ENCODE measurements at places on chromosomes 2 and 18. TPM values are rescaled to one million over a fixed set of nuclear protein-coding genes. Genes with fewer than 3 reads are reported as not detected.
A peak's percentile ranks its signal among the peaks of the same experiment; 100 is the strongest.

DNA sequence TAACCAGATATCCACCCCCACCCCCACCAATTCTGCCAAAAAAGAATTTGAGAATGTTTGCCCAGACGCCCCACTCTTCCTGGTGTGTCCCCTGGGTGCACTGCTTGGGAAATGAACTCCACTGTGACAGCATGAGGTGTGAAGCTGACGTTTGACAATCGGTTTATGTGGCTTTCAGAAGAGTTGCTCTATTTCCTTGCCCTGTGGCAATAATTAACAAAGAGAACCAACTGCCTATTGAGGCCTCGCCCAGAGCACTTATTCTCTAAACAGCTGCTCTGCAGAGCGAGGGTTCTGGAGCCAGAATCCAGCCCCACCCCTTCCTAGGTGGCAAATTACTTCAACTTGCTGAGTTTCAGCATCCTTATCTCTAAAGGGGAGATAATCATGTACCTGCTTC is 115.8 kb upstream of the SIX3 start:
- no peak for DNase-seq

The IL36A gene
- not detected for polyA plus RNA-seq

DNA sequence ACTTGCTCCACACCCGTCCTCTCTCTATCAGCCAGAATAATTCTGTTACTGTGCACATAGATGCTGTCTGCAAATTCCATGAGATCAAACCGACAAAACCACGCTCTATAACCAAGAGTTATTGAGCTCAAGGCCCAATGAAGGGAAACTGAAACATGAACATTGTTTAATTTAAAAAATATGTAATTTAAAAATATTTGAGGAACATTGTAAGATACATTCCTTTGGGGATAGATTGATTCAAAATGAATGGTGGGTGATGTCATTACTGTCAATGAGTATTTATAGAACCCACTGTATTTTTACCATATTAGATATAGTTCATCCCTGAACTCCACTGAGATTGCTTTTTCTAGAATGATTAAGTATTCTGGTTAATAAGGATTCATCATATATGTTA is 50.4 kb downstream of the NCKAP5 start:
- DNase-seq, result no peak

DNA sequence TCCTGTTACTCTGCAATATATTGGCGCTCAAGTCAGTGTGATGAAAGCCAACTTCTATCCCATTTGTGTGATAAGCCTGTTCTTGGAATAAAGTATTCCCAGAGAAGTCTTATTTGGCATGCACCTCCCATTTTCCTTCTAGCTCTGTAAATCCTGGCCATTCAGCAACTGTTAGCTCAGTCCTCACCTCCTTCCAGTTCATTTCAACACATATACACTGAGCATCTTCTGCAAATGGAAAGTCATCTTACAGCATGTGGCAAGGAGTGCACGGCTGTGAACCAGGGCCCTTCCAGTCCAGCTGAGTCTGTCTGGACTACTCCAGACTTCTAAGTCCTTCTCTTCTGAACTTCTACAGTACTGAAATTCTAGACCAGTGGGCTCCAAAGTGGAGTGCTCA is 53.1 kb downstream of the SPATS2L start:
- no peak for DNase-seq

The TUBA4B gene
- polyA plus RNA-seq, result 0.75 TPM

- DNase-seq, result no peak
Measured at GRCh38 chr18:50065039-50065438, 129.9 kb downstream of the MYO5B start.

DNA sequence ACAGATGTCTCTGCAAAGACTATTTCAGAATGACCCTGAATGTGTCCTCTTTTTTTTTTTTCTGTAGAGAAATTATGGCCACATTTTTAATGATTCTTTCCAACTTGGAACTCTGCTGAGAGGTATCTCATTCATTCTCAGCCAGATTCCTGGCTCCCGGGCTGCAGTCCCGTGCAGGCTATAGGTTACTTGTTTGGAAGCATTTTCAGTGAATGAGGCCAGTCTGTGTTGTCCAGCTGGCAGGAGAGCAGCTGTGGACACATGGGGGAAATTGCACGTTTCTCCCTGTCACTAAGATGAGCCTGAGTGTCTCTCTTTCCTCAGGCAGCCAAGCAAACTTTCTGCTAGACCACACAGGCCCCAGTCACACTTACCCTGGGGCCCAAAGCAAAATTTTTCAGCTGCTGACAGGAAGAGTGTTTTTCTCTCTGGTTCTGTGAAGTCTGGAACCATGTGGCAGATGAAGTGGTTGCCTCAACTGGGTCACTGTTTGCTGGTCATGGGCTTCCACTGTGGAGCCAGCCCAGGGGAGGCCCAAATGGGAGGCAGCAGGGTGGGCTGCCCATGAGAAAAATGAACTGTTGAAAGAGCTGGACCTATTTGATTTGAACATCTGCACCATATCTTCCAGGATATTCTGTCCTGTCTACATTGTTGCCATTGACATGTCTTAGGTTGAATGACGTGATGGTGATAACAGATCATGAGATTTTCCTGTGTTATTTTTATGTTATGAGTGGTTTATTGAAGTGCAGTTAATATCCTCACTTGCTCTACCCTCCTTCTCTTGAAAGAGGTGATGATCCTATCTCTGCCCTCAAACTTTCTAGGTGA is 431.2 kb downstream of the LPIN1 start:
- peak; percentile 61 for DNase-seq

The AQP12A gene
- polyA plus RNA-seq, result not detected

DNA sequence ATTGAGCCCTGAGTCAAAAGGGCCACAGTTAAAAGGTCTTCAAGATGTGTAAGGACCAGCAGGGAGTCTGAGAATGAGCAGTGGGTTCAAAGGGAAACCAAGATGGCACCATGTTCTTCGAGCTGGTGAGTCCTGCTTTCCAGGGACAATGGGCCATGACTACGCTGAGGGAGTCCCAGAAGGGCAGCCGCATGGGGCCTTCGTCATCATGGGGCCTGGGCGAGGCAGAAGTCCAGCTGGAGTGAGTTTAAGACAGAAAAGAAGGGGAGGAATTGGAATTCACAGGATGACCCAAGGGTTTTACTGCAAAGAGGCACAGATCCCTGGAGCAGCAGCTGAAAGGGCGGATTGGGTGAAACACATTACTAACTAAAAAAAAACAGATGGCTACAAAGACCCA is 340.8 kb upstream of the MYT1L start:
- no peak for DNase-seq

DNA sequence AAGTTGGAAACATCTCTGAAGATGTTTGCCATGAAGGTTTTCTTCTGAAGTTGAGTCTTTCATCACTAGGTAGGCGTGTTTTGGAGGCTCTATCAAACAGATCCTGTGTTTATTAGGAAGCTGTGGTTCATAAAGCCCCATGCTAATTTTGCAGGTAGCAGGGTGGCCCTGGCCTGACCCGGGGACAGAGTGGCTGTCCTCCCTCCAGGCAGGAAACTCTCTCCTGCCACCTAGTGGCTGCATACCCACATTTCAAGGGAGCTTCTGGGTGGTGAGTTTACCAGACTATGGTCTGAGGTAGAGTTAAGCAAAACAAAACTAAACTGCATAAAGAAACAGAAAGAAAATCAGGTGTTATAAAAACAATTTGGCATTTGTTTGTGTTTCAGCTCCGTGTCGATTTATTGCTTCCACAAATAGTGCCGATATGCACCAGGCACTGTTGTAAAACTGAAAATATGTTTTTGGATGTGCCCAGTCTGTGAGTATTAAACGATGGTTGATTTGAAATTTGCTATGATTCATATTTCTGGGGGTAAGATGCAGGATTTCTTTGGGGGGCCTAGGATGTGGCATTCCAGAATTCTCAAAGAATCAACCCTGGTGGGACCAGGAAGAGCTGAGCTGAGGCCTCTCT is 26.0 kb upstream of the IL37 start:
- DNase-seq, result no peak

GRCh38 chr2:124318913-124319312 is 293.8 kb downstream of the CNTNAP5 start:
- DNase-seq, result no peak

The KATNAL2 gene
- polyA plus RNA-seq, result 14.1 TPM

The FAM237A gene
- not detected for polyA plus RNA-seq

The RUFY4 gene
- 0.32 TPM for polyA plus RNA-seq

- no peak for DNase-seq
Measured at GRCh38 chr18:27202741-27203140, 17.6 kb upstream of the CHST9 start.

- no peak for DNase-seq
Measured at GRCh38 chr2:108965540-108966289, 23.3 kb downstream of the EDAR start.

DNA sequence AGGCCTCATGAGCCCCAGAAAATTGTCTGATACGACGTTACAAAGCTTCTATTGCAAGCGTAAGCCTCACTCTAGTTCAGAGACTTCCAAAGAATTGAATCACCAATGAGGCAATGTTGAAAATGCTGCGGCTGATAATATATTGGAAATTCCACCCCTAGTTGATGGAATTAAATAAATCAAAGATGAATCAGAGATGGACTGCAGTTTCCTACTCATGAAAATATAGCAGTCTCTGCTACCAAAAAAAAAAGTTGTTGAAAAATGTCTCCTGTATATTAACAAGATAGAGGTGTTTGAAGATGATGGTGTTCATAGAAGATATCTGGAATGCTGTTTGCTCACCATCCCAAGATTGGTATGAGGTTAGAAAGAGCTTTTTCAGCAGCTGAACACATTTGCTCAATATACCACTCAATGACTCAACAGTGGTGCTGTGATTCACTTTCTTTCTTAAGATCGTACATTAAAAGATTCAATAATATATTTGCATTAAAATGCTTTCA is 99.8 kb upstream of the ARHGAP28 start:
- DNase-seq, result no peak

DNA sequence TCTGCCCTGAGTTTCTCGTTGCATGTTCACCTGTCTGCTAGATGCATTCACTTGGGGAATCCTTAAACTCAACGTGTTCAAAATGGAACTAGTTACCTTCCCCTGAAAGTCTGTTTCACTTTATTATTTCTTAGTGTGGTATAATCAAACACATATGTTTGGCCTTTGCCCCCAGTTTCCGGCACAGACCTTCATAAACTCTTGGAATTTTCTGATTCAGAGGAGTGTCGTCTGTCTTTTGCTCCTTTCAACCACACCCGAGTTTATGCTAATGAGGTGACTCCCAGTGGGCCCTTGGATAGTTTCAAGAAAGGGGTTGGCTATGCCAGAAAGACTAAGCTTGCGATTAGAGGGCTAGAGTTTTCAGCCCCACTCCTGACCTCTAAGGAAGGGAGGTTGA is 198.9 kb downstream of the CDCA7 start:
- no peak for DNase-seq

DNA sequence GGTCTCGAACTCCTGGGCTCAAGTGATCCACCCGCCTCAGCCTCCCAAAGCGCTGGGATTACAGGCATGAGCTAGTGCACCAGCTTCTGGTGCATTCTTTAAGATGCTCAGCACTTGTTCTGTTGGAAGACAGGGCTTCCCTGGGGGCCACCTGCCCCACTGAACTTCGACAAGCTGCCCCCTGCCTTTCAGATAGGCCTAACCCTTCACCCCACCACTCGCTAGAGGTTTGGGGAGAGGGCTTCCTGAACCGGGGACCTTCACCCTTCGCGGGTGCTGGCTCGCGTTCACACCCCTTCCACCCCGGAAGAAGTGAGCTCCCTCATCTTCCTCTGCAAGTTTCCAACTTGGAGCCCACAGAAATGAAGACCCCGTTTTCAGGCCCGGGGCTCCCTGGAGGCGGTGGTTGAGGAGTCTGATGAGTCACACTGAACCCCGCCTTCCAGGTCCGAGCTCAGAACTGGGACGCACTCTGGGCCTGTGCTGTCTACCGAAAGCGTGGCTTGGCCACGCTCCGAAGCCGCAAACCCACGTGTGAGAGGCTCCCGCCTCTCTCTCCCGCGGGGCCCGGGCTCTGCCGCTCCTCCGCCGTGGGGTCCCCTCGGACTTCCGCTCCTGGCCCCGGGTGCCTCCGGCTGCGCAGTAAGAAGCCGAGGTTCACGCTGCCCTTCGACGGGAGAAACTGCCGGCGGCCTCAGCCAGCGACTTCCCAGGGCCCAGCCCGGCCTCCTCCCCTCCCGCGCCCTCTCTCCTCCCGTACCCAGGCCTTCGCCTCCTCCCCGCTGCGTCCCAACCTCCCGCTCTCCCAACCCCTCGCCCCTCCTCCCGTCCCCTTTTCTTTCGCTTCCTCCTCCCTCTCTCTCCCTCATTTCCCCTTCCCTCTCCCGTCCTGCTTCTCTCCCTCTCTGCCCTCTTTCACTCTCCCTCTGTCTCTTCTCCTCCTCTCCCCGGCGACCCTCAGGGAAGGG is 47.5 kb upstream of the SP3 start:
- no peak for DNase-seq

The IL1R2 gene
- 0.47 TPM for polyA plus RNA-seq

- DNase-seq, result no peak
Measured at GRCh38 chr2:26001743-26002351, 19.6 kb upstream of the KIF3C start.

DNA sequence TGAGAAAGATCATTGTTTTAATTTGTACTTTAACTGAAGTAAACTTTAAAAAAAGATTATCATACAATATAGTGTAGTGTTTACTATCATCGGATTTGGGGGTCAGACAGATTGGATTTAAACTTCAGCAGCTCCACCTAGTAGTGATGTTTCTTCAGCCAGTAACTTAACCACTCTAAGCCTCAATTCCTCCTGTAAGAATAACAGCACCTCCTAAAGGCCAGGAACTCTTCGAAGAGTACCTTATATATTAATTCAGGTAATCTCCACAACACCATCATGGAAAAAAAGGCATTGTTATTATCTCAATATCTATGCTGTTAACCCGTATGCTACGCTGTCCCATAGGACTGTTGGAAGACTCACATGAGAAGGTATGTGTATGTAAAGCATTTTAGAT is 69.0 kb upstream of the DLGAP1 start:
- DNase-seq, result no peak

DNA sequence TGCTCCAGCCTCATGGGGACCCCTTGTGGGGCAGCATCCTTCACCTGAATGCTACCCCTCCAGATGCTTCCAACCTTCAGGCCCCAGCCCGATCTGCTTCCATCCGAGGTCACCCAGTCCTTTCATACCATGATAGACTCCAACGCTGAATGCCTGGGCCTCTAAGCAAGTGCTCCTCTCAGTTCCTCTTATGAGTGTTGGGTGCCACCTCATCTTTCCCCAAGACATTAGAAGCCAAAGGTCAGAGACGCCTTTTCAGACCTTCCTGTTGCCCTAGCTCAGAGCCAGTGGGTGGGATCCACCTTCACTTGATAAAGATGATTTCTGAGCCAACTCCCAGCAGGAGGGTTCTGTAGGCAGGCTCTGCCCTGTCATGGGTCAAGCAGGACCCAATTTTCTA is 174.5 kb upstream of the MGAT5 start:
- no peak for DNase-seq

The FBXO36 gene
- polyA plus RNA-seq, result 7.6 TPM

DNA sequence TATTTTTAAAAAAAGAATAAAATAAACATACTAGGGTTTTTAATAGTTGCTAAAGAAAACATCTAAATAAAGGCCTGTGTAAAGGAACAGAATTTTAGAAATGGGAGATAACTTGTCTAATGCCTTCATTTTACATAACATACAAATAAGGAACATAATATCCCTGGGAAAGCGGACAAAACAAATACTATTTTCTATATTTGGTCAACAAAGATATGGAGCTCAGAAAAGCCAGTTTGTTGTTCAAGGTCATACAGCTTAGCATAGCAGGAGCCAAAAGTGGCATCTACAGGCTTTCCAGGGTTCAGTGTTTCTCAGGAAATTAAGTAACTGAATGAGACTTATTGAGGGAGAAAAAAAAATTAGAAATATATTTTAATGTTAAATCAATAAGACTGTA is 73.4 kb upstream of the CD226 start:
- DNase-seq, result no peak

- no peak for DNase-seq
Measured at GRCh38 chr18:79625195-79625923, 54.2 kb upstream of the CTDP1 start.

The PXDN gene
- 154 TPM for polyA plus RNA-seq

- DNase-seq, result no peak
Measured at GRCh38 chr2:240225131-240225530, 84.7 kb upstream of the OTOS start.

The CPO gene
- polyA plus RNA-seq, result 1.7 TPM
